PC-3 (cell line): ENCODE measurements at places on chromosomes 12 and 14. TPM values are rescaled to one million over a fixed set of nuclear protein-coding genes. Genes with fewer than 3 reads are reported as not detected.

GAPDH gene
- 6,976 and 7,326 TPM in 2 replicates for total RNA-seq

ST8SIA1 gene
- not detected in 2 replicates for total RNA-seq

DNA sequence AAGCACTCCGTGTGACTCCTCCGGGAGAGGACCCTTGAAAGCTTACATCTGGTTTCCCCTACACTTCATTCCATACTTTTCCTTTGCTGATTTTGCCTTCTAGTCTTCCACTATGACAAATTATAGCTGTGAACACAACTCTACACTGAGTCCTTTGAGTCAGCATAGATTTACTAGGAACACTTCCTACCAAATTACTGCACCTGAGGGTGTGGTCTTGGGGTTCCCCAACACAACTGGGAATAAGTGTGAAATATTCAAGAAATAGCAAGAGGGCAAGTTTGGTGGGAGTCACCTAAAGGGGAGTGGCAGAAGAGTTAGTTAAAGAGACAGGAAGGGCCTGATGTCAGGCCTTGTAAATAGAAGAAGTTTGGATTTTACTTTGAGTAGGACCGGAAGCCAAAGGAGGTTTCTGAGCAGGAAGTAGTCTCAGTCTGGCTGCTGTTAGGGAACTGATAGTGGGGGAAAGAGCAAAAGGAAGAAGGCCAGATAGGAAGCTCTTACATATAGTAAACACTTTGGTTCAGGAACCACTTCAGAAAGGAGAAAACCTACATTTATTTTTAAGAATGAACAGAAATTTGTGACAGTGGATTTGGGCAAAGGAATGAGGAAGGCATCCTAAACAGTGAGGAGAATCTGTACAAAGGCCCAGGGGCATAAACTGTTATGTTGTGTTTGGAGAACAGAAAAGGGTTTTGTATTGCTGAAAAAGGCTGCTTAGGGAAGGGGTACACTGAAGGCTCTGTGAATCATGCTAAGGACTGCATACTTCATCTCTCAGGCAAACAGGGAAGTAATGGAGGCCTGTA is 14.2 kb downstream of the SEL1L start:
- H3K27me3 ChIP-seq, result no peaks in the 10 kb centered on the region
- DNase-seq, result no peak
- peaks cover 13% of the 10 kb centered on the region; the same call in 1 of the 2 replicates for H3K4me1 ChIP-seq
- no peak overlapping the region for H3K4me3 ChIP-seq
- peaks cover 23% of the 10 kb centered on the region for H3K36me3 ChIP-seq

- H3K4me3 ChIP-seq, result no peak overlapping the region
- DNase-seq, result no peak
- no peaks in the 10 kb centered on the region for H3K36me3 ChIP-seq
Measured at GRCh38 chr12:106308611-106309010, 6.1 kb downstream of the TCP11L2 start.
